ENCODE measurements at places on chromosomes 3 and 15.

DNA sequence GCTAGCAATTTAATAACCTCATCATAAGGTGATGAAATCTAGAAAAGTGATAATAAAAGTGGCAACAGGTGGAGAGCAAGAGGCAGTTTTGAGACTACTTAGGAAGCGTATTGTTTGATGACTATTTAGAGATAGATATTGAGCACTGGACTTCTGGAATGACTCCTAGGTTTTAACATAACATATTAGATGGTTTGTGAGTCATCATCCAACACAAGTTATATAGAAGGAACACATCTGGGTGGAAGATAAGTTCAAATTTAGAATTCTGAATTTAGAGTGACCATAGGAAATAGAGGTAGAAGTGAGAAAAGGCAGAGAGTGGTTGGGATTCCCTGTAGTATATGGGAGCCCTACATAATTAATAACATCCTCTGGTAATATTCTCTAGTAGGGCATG is 282.8 kb upstream of the ALCAM start:
- no peak for DNase-seq

- DNase-seq, result no peak
Observed at GRCh38 chr3:15185404-15185803, 20.6 kb upstream of the CAPN7 start.

DNA sequence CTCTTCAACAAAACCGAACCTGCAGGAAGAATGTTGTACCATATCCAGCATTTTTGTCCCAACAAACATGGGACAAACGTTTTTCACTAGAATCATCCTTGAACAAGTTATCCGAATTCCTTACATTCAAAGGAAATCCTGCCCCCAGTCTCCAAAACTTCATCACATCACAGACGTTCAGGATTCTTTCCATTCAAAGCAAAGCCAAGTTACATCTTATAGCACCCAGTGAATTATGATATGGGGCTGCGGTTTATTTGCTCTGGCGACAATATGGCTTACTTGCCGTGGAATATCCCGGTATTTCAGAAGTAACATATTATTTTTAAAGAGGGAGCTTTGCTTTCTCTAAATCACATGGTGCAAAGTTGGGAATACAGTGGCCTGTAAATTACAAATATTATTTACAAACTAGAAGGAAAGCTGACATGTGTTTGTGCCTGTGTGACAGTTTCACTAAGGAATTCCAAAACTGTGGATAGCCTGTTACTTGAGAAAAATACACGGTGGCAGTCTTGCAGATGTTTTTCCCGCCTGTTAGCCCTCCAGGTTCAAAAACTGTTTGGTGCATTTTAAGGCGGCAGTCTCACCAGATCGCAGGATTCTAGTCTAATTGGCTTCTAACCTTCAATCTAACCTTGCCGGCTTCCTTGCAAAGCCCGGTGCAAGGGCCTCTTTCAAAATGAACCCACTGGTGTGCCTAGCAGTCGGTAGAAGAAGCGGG is 736 bp upstream of the MBNL1 start:
- no peak for DNase-seq

DNA sequence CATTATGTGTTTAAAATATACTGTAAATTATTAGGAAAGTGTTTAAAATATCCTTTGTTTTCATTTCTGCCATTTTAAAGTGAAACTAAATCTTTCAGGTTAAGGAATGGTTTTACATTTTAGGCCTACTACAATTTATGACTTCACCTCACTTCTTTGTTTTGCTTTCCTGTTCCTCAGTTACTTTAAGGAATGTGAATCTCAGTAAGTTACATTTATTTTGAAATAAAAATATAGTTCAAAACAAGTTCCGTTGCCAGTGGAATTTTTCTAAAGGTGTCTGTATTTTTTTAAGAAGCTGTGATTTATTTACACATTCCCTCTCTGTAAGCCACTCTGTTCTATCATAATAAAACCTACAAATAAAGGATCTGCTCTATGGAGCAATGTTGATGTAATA is 630.9 kb upstream of the AGTR1 start:
- no peak for DNase-seq

DNA sequence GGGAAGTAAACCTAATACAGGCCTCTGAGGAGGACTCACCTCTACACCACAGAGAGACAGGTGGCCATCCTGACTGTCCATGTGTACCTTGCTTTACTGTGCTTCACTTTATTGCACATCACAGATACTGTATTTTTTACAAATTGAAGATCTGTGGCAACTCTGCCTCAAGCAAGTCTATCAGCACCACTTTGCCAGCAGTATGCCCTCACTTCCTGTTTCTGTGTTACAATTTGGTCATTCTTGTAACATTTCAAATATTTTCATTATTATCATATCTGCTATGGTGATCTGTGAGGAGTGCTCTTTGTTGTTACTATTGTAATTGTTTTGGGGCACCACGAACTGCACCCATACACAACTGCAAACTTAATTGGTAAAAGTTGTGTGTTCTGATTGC is 78.0 kb downstream of the BBX start:
- DNase-seq, result no peak

DNA sequence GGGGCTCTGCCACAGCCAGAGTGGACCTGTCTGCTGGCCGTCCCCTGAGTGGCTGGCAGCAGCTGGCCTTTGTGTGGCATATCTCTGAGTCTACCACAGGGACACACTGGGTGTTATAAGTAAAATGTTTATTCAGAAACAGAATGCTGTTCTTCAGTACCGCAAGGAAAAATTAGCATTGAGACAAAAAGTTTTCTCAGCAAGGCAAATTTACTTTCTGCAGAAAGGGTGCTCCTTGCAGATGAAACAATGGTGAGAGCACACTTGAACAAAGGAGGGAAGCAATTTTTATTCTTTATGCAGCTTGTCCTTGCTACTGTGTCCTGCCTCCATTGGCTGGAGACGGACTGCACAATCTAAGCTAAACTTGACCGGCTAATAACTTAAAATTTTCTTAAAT is 4.0 kb downstream of the TMEM89 start:
- no peak for DNase-seq

GRCh38 chr15:91264651-91265351 is 164.7 kb downstream of the SV2B start:
- DNase-seq, result no peak

DNA sequence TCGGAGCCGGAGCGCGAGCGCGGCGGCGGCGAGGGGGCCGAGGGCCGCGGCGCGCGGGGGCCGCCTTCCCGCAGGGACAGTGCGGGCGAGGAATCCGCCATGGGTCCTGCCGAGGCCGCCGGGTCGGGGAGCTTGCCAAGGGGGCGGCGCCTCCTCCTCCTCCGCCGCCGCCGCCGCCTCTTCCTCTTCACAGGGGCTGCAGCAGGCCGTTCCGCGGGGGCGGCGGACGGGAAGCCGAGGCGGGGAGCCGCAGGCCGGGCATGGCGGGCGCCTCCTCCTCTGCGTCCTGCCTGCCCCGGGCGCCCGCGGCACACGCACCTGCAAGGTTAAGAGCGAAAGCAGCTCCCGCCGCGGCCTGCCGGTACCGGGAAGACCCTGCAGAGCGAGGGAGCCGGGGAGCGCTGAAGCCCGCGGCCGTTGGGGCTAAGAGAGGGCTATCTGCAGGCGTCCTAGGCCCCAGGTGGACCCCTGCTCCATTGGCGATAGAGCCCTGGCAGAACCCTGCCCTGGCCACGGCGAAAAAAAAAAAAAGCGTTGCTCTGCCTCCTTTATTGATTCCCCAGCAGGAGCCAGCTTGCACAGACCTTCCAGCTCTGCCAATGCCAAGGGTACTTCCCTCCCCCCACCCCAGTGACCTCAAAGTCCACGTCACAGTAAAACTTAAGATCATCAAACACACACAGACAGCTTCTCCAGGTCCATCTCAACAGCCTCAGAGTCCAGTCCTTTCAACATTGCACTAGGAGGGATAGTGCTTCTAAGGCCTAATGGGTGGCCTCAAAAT is at the start of gene LYSMD2:
Gene LYSMD2, minus strand, starts transcription at position 134 of the 784 bp plus-strand sequence. Its CDS starts 33 bp downstream, at position 101.
- DNase-seq, result peak; percentile 53

DNA sequence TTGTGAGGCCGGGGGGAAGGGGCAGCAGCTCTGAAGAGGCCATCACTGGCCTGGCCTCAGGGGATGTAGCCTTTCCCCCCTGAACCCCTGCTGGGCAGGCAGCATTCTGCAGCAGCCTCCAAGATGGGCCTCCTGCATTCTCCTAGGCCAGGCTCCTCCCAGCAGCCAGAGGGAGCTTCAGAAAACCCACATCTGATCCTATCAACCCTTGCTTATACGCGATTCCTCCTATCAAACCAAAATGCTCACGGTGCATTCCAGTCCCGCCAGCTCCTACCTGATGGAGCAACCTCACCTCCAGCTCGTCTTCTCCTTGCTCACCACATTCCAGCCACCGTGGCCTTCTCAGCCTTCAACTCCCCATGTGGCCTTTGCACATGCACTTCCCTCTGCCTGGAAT is 85.7 kb downstream of the MEGF11 start:
- DNase-seq, result no peak

DNA sequence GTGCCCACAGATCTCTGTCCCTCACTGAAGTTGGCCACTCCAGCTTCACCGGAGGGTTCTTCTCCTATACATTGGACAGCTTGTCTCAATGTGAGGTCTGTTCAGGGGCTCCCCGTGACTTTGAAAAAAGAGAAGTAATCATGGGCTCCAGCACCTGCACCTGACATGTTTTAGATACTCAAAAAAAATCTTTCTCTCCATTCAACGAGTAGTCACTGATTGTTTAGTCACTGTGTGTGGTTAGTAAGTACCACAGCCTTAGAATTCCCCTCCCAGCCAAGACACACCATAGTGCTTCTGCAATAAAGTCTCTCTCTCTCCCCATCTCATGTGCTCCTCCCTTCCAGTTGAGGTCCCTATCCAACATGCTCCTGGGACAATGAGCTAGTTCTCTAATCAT is 18.6 kb downstream of the CCR9 start:
- no peak for DNase-seq

DNA sequence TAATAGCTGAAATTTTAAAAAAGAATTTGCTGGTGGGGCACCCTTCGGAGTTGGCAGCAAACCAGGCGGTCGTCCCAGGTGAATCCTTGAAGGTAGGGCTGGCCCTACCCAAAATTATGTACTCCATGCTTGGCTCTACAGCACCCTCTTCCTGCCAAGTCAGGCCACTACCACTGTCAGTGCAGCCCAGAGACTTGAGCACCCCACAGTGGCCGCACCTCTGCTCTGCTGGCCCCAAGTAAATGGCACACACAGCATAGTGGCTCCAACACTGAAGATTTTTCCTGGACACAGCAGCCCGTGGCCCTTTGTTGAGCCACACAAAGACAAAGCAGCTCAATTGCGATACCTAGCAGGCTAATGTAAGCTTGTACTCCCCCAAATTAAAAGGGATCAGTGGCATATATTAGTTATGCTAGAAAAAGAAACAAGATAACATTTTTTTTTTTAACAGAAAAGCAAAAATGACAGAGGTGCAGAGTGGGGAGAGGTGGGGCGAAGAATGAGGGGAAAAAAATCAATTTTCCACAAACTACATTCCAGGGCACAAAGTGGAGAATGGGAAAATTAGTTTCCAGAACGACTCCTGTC is 250.5 kb downstream of the UACA start:
- no peak for DNase-seq

DNA sequence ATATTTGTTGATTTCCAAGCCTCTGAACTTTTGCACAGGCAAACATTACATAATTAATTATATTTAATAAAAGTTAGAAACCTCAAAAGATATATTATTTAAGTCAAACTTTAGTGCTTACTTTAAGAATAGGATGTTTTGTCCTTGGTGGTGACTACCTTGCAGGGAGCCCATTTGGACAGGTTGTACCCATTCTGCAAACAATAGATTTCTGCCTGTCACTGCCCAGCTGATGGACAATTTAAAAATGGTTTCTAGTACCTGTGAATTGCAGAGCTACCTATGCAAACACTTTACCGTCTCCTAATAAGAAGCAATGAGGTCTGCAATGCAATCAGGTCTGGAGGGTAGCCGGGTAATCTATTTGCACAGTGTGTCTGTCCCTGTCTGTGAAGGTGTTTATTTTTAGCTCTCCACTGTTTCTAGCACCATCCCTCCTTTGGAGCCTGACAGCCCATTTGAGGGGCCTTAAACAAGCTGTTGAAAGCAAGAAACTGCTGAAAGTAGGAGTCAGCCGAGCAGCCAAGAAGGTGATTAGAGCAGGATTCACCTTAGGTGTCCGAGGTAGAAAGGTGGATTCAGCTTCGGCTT is 556.2 kb upstream of the CFAP20DC start:
- no peak for DNase-seq

- DNase-seq, result no peak
Observed at GRCh38 chr15:101698314-101698713, 26.0 kb downstream of the TARS3 start.

- DNase-seq, result no peak
Observed at GRCh38 chr3:157508461-157508860, 5.2 kb upstream of the VEPH1 start.

- no peak for DNase-seq
Observed at GRCh38 chr15:59178151-59178695, 28.4 kb upstream of the LDHAL6B start.

DNA sequence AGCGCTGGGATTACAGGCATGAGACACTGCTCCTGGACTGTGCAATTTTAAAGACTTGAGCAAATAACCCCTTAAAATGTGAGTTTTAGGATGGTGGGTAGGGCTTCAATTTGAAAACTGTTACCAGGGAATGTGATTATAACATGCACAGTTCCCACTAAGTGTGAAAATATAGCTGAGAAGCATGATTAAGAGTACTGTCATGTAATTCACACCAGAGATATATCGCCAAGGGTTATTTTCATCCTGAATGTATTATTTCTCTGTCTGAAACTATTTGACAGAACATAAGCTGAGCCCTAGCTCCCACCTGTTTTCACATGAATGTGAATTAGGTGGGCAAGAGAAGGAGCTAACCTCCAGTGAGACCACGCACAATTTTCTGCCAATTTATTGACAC is 457.2 kb downstream of the GABRG3 start:
- DNase-seq, result no peak

DNA sequence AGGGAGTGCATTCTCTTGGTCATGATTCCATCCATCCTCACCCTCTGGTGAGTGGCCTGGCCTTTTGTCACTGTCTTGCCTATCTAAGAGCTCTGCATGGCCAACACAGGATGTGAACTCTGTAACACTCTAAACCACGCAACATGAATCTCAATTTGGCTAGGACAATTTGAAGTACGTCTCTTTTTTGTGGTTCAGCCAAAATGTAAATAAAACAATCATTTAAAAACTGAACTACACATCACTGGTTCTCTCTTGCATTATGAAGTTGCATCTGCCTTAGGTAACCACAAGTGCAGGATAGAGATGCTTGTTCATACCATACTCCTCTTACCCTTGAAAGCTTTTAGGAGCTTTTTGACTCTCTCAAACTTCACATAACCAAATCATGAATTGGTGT is 27.3 kb downstream of the CCR3 start:
- no peak for DNase-seq

- DNase-seq, result no peak
Observed at GRCh38 chr3:12451481-12451880, 32.8 kb upstream of the TSEN2 start.

DNA sequence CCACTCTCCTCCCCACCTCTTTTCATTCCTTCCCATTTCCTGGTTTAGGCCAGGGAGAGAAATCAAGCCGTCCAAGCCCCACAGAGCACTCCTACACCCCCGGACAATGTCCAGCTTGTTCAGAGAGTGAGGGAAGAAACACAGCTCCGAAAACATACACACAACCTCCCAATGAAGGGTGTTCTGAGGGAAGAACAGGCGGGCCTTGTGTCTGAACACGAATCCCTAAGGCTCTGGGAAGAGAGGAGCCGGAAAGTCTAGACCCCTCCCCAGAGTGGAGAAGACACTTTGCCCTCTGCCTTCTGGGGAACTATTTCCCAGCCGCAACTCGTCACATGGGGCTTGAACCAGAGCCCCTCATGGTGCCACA is 30.5 kb downstream of the ACAN start:
- DNase-seq, result no peak

GRCh38 chr3:132694991-132695390 is 27.2 kb downstream of the NPHP3 start:
- DNase-seq, result no peak

Measured in right lung (tissue), 10 donors.